ENCODE measurements at places on chromosomes 6 and 20.

DNA sequence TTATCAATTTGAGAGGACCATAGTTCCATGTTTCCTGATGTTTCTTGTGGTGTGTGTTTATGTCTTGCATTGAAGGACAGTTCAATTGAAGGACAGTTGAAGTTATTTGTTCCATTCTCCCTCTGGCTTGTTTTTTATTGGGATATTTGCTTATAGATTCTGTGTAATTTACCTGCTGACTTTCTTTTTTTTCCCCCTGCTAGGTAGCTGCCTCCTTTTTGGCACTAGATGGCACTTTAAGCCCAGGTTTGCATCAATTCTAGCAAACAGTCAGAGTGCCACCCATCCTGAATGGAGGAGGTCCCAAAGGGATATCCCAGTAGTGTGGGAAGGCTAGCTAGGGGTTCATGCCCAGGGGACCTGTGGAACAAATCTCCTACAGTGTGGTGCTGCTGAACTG, 78.1 kb downstream of the CFAP61 start:
- DNase-seq: no peak

DNA sequence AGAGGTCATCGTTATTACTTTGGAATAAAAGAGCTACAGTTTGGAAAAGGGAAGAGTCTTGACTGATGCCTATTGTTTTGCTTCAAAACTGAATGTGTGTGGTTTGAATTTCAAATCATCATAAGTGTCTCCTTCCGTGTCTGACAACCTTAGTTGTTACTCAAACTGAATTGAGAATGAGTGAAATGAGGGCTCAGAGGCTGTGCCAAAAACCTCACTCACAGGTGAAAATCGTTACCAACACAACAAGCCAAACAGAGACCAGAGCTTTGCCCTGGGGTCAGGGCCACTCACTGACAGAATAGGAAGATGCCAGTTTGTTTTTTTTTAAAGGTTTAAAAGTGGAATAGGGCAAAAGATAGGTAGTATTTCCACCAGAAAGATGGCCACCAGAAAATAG, 15.2 kb upstream of the SIRT5 start:
- no peak for DNase-seq

DNA sequence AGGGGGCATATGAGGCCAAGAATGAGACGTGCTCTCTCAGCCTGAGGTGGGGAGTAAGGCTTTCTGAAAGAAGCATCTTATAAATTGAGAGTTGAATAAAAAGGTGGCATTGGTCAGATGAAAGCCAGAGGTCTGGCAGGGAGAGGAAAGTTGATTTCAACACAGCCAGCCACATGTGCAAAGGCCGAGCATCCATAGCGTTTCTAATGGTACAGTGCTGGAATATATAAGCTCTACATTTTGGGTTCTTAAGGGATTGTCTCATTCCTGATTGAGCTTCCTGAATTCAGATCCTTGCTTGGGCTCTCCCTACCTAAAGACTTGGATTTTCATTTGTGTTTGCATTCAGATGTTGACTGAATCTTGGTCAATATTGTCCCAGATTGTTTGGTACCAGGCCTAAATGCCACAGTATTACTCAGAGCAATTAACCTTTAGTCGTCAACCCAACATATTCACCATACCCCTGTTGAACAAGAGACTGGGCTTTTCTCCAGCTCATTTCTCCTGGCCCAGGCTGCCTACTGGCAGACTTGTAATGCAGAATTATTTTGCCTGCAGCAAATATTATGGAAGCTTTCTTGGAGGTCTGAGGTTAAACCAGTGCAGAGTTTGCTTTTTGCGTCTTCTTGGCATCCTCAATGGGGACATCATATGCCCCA, 14.5 kb upstream of the BCAS1 start:
- DNase-seq: no peak

DNA sequence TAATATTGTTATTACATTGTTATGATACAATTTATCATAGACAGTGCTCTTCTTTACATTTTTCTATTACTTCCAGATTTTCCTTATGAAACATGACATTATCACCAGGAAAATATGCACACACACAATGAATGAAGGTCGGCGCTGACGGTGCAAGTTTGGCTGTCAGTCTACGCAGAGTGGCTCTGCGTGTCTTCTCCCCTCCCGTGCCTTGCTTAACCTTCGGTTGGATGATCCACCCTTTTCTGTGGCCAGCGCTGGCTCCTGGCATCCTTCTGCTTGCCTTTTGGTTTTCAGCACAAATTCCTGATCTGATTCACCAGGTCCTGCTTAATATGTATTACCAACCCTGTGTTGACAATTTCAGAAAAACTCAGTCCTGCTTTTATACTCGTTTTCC, 157.4 kb downstream of the TSHZ2 start:
- DNase-seq: no peak

- no peak for DNase-seq
These were observed 11.2 kb upstream of the PSMG4 start for GRCh38 chr6:3247255-3248146.

DNA sequence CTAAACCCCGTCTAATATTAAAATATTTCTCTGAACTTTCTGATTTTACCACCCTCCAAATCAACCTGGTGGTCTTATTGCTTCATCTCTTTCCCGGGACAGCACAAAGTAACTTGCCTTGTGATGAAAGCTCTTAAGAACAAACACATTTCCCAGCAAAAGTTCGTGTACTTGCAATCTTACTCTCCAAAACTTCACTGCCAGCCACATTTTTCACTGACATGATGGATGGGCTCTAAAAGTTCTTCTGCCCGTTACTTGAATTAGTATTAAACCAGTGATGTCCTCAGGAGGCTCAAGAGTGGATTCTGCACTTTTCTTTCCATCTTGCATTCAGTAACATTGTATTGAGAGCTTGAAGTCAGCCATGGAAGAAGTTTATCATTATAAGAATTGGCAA, 731.6 kb upstream of the GJE1 start:
- DNase-seq: no peak

DNA sequence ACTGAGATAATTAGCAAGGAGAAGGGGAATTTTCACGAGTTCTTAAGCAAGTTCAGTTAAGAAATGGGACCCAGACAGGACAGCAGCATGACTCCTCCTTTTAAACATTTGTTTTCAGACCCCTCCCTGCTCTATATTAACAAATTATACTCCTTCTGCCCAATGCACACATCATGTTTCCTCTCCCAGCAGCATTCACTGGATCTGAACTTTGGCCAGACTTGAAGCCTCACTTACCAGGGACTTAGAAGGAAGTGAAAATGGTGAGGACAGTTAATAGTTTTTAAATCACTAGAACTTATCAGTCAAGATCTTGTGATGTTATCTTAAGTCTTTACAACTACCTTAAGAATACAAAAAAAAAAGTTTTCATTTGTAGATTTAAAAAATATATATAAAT, 1174.7 kb upstream of the MAP3K7 start:
- no peak for DNase-seq

- no peak for DNase-seq
These were observed 236.4 kb upstream of the ASCC3 start for GRCh38 chr6:101117393-101118135.

DNA sequence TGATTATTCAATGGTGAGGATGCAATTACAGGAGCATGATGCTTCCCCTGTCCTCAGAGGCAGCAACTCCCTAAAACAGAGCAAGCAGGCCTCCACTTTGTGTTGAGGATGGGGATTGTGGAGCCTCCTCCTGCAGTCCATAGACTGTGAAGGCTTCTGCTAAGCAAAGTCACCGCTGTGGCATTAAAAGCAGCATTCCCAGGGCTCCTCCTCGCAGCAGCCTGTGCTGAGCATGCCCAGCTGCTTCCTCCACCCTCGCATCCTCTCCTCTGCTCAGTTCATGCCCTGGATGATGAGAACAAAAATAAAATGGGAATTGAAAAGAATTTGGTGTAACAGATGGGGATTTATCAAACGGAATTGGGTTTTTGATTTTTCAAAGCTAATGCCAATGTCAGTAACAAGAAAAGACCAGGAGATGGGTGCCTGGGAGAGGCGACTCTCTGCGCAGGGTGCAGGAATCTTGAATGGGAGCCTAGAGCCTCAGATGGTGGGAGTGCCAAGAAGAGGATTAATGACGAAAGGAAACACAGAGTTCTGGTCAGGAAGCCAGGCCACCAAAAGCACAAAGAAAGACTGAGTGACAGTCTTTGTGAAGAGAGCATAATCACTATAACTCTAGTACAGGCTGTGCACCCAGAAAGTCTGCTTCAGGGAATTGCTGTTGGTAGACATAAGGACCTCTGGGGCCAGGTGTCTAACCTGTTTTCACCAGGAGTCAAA, 347.6 kb downstream of the TPBG start:
- DNase-seq: no peak

GRCh38 chr6:1043458-1043836, 268.5 kb upstream of the FOXQ1 start:
- no peak for DNase-seq

DNA sequence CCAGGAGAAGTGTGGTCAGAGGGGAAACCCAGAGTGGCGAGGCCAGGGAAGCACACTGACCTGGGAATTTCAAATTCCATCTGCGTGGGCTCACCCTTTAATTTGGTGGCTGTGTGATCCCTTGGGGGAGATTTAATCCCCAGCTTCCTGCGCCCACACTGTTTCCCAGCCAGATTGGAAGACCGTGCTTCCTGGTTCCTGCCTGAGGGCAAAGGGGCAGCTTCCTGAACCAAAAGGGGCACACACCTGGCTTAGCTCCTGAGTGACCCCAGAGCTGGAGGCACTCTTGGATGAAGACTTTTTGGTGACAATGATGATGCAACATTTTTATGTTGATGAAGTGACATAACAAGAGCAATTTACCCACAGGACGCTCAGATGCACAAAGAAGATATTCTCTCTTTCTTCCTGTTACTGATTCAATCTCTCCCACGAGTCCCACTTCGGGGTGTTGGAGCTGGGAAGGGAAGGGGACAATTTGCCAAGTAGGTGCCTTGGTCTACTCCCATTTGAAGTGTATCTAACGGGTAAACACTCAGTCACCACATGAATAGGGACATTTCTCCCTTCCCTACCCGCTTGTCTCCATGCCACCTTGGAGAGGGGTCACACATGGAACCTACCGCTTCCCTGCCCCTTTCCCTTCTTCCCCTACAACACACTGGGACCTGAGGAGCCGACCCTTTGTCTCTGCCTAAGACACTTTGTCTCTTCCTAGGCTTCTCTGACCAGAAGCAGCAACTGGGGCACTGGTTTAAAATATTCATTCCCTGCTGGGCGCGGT, 28.6 kb upstream of the CDKN1A start:
- no peak for DNase-seq

DNA sequence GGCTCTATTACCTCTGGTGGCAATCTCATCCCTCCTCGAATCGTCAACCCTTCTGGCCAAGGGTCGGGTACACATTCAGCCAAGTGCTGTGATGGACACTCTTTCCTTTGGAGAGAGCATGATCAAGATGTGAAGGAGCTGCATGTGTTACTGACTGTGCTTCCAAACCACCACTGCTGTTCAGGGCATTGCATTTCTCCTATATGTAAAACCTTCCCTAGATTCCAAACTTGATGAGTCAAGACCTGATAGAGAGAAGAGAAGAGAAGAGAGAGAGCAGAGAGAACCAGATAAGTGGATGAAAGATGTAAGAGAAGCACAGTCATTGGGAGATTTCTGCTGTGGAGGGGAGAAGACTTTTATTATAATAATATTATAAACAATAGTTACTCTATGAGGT, 162.2 kb downstream of the KCNQ5 start:
- no peak for DNase-seq

DNA sequence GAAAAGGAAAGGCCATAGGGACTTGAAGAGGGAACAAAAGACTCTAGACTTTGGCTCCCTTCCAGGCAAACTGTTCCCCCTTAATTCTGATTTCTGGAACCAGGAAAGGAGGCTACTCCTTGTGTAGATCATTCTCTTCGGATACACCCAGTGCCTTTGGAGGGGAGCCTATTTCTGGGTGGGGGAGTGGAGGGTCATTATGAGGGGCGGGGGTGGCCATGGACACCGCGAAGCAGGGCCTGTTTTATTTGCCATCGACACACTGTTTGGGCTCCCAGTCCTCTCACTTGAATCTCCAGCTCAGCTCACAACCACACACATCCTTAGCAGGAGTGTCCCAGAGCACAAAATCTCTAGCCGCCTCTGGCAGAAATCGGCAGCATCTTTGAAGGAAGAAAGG, 132.3 kb downstream of the PXDC1 start:
- no peak for DNase-seq

DNA sequence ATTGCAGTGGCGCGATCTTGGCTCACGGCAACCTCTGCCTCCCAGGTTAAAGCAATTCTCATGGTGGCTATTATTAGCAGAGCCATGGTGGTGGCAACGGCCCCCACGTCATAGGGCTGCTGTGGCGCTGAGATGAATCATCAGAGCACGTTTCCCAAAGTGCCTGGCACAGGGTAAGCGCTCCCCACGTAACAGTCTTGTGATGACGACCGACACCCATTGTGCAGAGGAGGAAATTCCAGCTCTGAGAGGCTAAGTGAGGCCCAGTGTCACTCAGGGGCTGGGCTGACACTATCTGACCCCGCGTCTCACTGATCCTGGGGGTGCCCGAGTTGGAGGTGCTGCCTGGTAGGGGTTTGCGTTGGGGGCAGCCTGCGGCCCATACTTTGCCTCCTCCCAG, 16.2 kb downstream of the SUN5 start:
- DNase-seq: no peak

GRCh38 chr6:84739866-84740208, 24.6 kb downstream of the TBX18 start:
- DNase-seq: no peak

DNA sequence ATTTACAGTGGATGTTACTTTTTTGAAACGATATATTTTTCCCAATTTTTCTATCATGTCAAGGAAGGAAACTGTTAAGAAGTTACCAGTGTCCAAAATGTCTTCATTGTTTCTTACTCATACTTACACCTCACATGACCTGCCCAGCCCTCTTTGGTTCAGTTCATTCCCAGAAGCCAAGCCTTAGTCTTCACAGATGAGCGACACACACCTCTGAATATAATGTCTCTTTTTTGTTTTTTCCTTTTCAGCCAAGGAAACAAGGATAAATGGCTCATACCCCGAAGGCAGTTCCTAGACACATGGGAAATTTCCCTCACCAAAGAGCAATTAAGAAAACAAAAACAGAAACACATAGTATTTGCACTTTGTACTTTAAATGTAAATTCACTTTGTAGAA, 225.2 kb downstream of the SMOC2 start:
- DNase-seq: no peak

- no peak for DNase-seq
These were observed 869.9 kb downstream of the KIF16B start for GRCh38 chr20:15703171-15703911.

GRCh38 chr6:5457983-5458683, 196.8 kb downstream of the FARS2 start:
- no peak for DNase-seq

DNA sequence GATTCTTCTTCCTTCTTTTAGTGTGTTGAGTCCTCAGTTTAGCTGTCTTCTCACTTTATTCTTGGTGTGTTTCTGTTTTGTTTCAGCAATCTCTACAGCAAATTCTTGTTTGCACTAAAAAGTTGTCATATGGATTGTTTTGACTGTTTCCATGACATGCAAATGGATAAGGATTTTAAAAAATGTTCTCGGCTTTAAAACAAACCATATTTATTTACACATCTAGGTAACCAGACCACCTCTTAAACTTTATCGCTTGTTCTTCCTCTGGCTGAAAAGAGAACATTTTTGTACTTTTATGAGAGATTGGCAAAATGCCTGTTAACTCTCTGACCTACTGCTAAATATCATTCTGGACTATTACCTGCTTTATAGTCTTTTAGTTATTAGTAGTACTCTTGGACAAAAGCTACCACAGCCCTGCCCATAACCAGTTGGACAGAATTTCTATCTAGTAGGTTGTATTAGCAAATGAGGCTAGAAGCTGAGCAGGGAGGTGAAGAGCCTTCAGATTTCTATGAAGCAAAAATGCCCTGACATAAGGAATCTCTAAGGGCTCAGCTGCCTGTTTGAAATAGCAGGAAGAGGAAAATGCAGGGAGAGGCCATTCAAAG, 268.3 kb downstream of the CD109 start:
- no peak for DNase-seq

Measured in stimulated activated CD4-positive, alpha-beta T cell treated with anti-CD3 and anti-CD28 coated beads, TNF-alpha, amount 100 ng/mL, for 1 hour (primary cell).